Natural killer cell (primary cell): ENCODE measurements at places on chromosomes 7 and 10.

GRCh38 chr7:97401398-97401797 is 283.9 kb downstream of the SDHAF3 start:
- no peak for DNase-seq

DNA sequence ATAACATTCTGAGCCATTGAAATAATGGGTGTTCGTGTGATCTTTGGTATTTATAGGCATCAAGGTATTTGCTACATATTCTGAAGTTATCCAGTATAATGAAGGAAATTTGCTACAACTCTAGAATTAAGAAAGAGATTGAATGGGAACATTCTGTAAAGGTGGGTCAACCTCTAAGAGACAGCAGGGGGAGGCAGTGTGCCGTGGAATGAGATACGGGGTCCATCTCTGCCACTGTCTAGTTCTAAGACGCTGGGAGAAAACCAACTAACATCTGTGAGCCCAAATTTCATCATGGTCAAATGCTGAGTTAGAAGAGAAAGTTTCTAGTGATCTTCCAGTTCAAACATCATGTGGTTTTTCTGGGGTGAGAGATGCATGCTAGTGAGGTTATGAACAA is 368.9 kb downstream of the SORCS1 start:
- peak; percentile 29 for DNase-seq

- no peak for DNase-seq
These were observed 100.4 kb downstream of the ARID5B start for GRCh38 chr10:62001898-62002297.

DNA sequence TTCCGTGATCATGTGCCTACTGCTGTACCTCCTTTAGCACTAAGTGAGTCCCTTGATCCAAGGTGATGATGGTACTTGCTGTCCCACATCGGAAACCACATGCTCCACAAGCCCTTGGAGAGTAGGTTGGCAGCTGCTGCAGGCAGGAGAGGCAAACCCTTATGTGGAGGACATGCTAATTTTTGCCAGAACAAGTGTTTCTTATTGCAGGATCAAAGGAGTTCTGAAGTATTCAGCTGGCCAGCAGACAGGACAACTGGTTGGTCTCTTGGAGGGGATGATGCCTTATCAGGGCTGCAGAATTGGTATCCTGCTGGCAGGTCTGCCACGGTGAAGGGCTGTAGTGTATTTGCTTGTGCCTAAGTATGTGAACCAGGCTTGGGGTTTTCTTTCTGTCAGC is 36.8 kb downstream of the NACAD start:
- no peak for DNase-seq

GRCh38 chr10:10872035-10872673 is 145.5 kb upstream of the CELF2 start:
- no peak for DNase-seq

DNA sequence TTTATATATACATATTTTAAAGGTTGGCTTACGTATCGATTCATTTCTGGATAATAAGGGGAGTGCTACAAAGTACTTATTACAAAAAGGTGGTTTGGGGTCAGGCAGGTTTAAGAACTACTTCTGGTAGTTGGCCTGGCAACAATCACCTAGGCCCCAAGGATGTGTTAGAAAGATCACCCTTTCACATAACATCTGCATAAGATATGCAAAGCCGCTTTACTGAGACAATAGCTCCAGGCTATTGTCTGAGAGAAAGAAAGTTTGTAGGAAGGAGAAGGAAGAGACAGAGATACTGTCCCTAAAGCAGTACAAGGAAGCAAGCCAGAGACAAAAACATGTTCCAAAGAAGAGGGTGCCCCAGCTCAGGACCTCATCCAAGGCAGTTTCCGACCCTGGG is 6.2 kb downstream of the PAXIP1 start:
- DNase-seq: no peak

GRCh38 chr10:69631566-69631965 is 1.5 kb downstream of the FAM241B start:
- DNase-seq: no peak

DNA sequence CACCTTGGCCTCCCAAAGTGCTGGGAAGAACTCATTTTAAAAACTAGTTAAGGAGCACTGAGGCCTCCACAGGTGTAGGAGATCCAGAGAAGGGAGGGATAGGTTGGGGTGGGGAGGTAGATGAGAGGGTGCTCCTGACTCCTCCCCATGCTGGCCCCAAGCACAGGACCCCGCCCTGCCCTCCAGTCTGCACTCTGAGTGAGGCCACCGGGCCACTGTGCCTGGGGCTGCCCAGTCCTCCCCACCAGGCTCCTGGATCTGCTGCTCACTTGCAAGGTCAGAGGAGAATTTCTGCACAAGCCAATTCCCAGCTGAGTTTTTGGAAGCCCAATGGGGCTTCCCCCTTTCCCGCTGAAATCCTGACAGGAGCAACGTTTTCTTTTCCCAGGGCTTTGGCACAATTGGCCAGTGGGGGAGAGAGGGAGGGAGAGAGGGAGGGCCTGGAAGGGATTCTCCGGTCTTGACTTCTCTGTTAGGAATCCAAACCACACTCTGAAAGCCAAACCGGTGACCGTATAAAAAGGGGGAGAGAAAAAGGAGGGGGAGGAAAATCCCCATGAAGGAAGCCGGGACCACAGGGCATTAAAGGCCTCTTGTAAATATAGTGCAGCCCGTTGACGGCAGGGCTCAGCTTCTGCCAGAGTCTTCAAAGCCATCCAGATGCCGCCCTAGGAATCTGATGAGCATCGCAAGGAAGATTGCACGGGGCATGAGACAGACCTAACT is 116.2 kb downstream of the SH3PXD2A start:
- no peak for DNase-seq

DNA sequence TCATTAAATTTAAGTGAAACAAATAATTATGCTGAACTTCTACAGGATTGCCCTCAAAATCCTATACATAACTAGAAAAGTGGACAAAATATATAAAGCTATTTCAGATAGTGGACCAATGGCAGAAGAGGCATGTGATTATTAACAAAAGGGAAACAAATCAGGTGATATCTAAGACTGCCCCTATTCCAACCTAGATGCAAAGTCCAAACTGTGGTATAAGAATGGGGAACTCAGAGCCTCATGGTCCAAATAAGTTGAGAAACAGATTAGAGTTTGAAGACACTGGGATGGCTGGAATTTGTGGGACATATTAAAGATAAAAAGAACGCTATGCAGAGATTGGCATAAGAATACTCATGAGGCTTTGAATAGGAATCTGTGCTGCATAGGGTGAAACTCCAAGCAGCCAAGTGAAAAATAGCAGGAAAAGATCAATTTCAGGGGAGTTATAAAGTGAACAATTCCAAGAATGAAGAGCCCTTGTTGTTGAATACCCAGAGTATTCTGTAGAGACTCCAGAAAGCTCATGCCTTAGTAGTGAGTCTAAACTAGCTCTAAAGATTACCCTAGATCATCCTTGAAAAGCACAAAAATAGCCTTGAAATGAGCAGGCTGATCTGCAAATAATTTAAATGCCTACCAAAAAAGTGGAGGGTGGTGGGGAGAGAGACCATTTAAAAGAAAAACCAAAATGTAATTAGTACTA is 152.4 kb downstream of the IMMP2L start:
- DNase-seq: no peak

DNA sequence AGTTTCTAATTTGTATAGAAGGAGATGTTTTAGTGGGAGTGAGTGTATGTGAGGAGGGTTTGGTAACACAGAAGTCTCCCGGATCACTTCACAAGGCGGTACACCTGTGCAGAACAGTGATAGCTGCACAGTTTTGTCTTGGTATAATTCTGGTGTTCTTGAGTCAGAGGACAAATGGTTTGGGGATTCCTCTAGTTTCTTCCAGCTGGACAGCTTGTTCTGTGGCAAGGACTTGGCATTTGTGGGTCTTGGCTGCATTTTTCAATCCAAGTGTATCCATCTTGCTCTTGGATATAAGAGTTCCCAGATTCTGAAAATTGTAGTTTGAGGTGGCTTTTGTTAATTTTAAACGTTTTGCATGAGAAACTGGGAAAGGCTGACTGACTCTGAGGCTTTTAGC is 135.7 kb downstream of the AHR start:
- DNase-seq: no peak

DNA sequence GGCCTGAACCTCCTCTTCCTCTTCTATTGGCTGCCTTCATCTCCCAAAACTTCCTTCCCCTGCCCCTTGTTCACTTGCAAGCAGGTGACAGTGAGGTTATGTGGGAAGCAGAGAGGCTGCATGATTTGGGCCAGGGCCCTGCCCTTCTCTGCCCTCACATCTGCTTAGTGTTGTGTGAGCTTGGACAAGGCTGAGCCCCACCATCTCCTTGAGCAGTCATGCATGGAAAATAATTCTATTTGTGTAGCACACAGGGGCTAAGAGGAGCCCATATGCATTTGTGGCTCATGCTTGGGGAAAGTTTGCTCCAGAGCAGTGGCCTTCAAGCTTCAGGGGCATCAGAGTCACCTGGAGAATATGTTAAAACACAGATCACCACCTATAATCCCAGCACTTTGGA is 26.8 kb upstream of the AQP1 start:
- DNase-seq: no peak

DNA sequence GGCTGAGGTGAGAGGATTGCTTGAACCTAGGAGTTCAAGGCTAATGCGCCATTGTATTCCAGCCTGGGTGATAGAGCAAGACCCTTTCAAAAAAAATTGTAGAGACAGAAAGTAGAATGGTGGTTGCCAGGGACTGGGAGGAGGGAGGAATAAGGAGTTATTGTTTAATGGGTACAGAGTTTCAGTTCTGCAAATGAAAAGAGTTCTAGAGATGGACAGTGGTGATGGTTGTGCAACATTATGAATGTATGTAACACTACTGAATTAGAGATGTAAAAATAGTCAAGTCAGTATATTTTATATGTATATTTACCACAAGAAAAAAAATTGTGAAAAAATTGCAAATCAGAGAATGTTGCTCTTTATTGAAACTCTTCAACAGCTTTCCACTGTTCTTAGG is 266.5 kb upstream of the NPY start:
- DNase-seq: no peak

DNA sequence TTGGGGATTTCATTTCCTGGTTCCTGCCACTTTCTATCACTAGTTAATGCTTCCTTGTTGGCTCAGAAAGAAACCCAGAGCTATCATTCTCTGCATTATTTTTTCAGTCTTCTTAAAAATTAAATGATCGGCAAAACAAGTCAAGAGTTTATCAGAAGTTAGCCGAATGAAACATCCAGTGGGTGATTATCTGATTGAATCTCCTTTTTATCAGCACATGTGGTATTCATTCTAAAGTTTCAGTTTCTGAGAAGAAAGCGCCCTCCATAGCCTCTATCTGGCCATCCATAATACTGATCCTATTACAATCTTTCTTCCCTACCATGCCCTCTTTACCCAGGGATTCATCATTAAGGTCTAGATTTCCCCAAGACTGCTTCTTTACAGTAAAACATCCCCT is 71.8 kb downstream of the OSBPL3 start:
- no peak for DNase-seq

- no peak for DNase-seq
These were observed 6.8 kb downstream of the TET1 start for GRCh38 chr10:68566955-68567354.

DNA sequence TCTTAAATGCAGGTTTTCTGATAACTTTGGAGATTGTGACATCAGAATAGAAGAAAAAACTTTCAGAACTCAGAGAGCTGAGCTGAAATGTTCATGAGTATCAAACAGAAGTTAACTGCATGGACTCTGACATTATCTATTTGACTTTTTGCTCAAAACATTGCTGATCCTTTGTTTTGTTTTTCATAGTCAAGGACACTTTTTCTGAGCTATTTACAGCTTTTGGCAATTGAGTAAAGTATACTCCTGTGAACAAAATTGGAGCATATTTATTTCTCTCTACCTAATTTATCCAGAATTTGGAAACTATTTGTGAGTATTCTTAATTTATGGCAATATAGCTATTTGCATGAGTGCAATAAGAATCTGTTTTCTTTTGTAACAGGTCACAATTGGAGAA is 11.1 kb downstream of the KCP start:
- no peak for DNase-seq

DNA sequence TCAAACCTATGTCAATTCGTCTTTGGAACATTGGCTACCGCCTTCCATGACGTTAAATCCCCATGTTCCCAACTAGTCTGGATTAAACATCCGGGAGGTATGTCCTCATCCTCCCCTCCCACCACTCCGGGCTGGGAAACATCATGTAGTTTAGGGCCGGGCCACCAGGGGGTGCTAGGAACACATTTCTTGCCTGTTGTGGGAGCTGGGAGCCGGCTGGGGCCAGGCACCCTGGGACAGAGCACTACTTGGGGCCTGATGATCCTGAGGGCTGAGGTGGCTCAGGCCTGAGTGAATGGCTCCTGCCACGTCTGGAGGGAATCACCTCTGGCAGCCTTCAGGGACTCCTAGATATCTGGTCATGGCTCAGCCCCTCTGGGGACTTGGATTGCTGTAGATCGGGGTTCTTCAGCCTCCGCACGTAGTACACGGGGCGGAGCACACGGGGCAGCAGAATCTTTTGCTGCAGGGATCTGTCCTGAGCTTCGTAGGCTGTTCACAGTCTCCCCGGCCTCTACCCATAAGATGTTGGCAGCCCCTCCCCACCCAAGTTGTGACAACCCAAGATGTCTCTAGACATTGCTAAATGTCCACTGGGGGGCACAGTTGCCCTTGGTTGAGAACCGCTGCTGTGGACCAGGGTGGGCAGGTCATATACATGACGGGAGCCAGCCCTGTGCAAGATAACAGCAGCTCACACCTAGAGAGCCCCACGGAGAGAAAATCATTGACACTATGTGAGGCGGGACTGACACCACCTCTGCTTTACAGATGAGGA is 141.2 kb upstream of the ZNF716 start:
- no peak for DNase-seq

- DNase-seq: no peak
These were observed 2.0 kb upstream of the MTG1 start for GRCh38 chr10:133391761-133392518.

GRCh38 chr7:117219485-117219884 is 103.4 kb downstream of the WNT2 start:
- no peak for DNase-seq

- DNase-seq: no peak
These were observed 173.4 kb upstream of the CTBP2 start for GRCh38 chr10:125333769-125334168.

DNA sequence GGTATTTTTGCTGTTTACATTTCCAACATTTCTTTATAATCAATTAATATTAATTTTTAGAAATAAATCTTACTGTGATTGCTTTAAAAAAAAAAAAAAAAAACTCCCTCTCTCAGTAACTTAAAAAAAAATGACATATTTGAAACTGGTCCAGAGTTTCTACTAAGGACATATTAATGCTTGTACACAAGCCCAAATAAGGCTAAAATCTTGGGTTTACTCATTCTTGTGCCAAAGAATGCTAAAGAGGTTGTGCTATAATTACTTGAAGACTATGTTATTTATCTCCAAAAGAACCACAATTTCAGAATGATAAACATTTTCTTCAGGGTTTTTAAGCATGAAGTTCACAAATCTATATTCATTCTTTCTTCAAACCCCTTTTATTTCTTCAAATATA is 39.4 kb upstream of the PHF14 start:
- DNase-seq: no peak

- DNase-seq: no peak
These were observed 66.2 kb downstream of the FAM241B start for GRCh38 chr10:69696073-69696731.

- DNase-seq: no peak
These were observed 159.5 kb upstream of the RHEB start for GRCh38 chr7:151679071-151679708.
